Nephron progenitor cell (in vitro differentiated cells): ENCODE measurements at places on chromosomes 6 and 20.

- no peak for DNase-seq
These were observed 23.8 kb upstream of the HELZ2 start for GRCh38 chr20:63597651-63598478.

GRCh38 chr20:61954276-61955021 is 111.2 kb downstream of the TAF4 start:
- no peak for DNase-seq

- DNase-seq: no peak
These were observed 204 bp downstream of the ADRM1 start for GRCh38 chr20:62303062-62303339.

DNA sequence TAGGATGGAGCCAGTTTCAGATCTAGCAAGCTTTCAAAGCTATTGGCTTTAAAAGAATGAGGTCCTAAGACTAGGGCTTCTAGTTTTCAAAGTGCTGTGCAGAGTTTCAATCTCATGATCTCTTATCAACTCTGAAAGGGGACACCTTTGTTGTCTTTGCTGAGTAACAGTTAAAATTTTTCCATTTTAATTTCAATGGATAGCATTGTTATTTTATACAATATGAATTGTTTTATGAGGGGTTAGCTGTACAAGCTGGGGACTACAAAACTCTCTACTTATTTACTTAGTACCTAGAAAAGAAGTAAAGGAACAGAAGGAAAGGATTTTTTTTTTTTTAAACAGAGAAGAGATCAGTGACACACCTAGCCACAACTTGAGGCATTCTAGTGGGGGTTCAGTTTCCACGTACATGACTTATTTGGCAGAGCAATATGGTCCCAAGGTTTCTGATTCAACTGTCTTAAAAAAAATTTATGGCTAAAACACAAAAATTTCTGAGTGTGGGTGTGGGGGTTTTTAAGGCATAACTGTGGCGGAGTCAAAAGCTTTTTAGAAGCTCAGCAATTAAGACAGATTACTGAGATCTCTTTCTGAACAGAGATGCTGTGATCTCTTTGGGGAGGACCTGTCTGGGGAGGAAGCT is 46.1 kb upstream of the JAG1 start:
- no peak for DNase-seq

DNA sequence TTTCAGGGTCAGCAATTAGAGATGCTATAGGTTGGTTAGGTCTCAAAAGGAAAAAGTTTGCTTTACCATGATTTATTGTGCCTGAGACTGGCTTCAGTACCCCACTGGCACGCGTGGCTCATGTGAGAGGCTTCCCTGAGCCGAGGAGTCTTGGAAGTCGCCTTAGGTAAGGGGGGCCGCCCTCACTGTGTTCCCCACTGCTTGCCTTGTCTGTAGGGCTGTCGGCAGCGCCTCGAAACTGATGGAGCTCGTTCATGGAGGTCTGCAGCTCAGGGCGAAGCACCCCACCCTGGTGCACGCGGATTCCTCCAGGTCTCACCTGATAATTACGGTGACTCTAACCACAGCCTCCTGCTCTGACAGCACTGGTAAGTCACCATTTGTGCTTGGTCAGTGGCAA is 39.2 kb downstream of the FRMD1 start:
- DNase-seq: peak; percentile 43

- no peak for DNase-seq
These were observed 244.2 kb upstream of the RIMS1 start for GRCh38 chr6:71642120-71642519.

DNA sequence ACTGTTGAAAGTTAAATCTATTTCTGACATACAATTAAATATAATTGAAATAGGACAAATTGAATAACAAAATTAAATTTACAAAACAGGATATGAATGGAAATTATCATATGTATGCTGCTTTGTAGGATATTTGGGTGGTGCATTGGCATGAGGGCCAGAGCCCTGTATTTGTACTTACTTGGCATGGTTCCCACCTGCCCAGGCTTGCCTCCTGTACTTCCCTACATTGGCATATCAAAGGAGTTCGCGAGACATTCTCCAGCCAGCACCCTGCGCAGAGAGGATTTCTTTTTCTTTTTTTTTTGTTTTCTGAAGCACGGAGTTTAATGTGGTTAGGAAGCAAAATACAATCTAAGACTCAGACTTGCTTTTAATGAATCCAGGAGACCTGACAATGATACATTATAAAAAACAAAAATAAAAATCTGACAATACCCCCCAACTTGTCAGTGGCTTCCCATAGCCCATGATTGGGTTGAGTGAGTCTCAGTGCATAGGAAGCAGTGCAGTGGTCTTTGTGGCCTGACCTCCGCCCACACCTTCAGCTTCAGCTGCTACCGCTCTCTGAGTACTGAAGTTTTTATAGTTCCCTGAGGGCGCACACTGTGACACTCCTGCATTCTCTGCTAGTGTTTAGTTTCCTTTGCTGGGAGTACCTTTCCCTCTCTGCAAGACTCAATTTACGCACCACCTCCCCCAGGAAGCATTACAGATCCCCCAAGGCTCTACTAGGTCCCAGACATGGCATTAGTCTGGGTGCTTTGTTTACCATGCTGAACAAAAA is 440.8 kb downstream of the UTRN start:
- DNase-seq: peak; percentile 50

- no peak for DNase-seq
These were observed 37.5 kb downstream of the SYCP2 start for GRCh38 chr20:59895908-59896307.

DNA sequence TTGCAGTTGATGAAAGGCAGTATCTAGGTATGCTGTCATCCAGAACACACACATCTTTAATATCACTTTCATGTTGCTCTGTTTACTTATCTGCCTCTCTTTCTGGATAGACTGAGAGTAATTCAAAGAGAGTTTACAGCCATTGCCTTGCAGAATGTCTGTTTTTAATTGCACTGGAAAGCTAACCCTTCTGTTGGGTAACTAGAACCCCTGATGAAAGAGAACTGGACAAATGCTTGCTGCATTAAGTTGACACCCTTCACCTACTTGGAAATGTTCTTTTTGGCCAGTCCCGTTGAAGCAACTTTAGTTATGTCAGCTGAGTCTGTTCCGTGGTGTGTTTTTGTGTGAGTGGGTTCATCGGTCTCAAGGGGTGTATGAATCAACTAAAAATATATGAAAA is 383.8 kb upstream of the CITED2 start:
- no peak for DNase-seq

GRCh38 chr6:34272013-34272926 is 23.5 kb upstream of the SMIM29 start:
- no peak for DNase-seq

DNA sequence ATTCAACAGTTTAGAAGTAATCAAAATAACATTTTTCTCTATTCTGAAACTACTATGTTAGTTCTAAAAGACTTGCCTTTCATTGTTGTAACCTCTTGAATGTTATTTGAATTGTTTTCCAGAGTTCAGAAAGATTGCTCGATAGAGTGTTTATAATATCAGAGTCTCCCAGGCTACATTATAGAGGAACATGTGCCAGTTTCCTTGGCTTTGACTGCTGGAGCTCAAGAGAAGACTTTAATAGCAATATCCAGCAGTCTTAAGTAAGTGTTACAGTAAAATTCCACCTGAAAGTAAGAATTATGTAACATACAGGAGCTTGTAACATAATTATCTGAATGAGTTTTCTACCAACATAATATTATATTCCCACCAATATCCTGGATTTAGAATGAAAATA is 991.8 kb upstream of the ADGRB3 start:
- no peak for DNase-seq

GRCh38 chr20:32988008-32988407 is 16.2 kb downstream of the SUN5 start:
- no peak for DNase-seq

- DNase-seq: peak; percentile 73
These were observed 197.7 kb downstream of the FAXC start for GRCh38 chr6:99151634-99152346.

GRCh38 chr6:11094411-11094851 is 797 bp downstream of the SMIM13 start:
- peak; percentile 35 for DNase-seq

GRCh38 chr6:63798378-63798777 is 162.8 kb downstream of the PHF3 start:
- no peak for DNase-seq

- DNase-seq: no peak
These were observed 204.1 kb upstream of the AGPAT4 start for GRCh38 chr6:161477876-161478425.
